Left kidney (tissue), 8 donors: ENCODE measurements at places on chromosomes 5 and 9. TPM values are rescaled to one million over a fixed set of nuclear protein-coding genes. Genes with fewer than 3 reads are reported as not detected.

The TXNDC8 gene
- polyA plus RNA-seq: not detected

The DHFR gene
- 96.1 TPM for polyA plus RNA-seq

GRCh38 chr9:132673355-132673754 lies 3.1 kb downstream of the GTF3C4 start:
- no peak for DNase-seq

DNA sequence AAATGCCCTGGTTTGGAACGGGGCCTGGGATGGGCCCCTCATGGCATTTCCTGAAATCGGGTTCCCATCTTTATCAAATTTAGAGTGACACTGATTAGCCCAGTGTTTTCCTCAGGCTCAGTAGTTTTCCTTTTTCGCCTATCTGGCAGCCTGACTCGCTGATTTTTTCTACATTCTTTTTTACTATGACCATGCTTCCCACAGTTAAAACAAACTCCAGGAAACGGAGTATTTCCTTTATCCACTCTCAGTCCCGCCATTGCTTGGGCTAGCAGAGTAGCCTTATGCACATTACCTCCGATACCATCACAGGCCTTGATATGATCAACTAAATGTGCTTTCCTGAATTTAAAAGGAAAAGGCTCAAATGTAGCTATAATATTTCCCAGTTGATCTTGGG lies 5.5 kb downstream of the OR1Q1 start:
- no peak for DNase-seq

- no peak for DNase-seq
Observed at GRCh38 chr9:90915693-90916092, 114.1 kb downstream of the SYK start.

DNA sequence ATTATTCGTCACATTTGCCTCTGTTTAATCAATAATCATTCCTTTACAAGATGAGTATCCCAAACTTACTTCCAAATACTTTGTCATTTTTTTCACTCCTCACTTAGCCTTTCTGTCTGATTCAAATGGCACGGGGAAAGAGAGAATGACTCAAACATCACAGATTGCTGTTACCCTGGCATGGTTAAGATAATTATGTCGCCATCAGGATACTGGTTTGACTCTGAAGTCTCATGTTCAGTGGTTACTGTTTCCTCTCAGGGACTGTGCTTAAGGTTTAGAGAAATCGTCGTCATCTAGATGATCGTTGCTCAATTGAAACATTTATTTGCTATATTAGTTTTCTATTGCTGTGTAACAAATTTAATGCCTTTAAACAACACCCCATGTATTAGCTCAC lies 45.2 kb upstream of the RAD23B start:
- no peak for DNase-seq
